ENCODE measurements at places on chromosomes 7 and 10.

DNA sequence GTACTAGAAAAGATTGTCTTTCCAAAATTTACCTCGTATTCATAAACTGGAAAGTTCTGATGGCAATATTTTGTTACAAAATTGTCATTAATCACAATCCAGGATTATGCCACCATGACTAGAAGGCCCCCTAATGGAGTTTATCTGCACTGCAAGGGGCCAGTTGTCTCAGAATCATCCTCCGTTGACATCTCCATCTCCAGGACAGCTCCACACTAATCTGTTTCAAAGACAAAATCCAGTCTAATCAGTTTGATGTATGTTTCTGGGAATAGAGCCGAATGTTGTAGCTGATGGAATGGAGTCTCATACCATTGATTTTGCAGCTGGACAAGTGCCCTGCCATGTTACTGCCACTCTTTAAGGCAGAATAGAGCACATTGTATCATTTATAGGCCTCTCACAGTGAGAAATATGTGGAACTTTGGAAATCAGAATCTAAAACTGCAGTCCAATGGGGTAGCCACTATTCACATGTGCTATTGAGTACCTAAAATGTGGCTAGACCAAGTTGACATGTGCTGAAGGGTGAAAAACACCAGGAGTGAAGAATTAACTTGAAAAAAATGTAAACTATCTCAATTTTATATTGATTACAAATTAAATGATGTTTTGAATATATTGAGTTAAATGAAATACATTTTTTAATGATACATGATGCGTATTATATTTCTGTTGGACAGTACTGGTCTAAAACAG is 38.3 kb upstream of the TOMM7 start:
- DNase-seq, result no peak

- no peak for DNase-seq
Measured at GRCh38 chr7:30990673-30991170, 27.0 kb downstream of the GHRHR start.

- no peak for DNase-seq
Measured at GRCh38 chr10:35304649-35305048, 31.7 kb upstream of the CCNY start.

DNA sequence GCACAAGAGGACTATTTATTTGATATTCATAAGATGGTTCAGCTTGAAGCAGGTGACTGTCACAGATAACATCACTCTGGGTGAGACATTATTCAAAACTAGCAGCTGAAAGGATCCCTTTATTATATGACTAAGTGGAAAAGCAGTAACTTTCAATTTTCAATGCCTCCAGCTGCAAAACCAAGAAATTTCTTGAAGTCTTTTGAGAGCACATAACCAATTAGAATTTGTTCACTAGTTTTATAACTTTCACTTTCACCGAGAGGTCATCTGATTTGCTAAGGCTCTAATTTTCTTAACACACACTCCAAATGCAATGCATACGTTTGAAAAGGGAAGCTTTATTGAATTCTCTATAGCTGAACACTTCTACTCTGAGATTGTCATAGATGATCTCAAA is 88.6 kb upstream of the KLF14 start:
- DNase-seq, result no peak

DNA sequence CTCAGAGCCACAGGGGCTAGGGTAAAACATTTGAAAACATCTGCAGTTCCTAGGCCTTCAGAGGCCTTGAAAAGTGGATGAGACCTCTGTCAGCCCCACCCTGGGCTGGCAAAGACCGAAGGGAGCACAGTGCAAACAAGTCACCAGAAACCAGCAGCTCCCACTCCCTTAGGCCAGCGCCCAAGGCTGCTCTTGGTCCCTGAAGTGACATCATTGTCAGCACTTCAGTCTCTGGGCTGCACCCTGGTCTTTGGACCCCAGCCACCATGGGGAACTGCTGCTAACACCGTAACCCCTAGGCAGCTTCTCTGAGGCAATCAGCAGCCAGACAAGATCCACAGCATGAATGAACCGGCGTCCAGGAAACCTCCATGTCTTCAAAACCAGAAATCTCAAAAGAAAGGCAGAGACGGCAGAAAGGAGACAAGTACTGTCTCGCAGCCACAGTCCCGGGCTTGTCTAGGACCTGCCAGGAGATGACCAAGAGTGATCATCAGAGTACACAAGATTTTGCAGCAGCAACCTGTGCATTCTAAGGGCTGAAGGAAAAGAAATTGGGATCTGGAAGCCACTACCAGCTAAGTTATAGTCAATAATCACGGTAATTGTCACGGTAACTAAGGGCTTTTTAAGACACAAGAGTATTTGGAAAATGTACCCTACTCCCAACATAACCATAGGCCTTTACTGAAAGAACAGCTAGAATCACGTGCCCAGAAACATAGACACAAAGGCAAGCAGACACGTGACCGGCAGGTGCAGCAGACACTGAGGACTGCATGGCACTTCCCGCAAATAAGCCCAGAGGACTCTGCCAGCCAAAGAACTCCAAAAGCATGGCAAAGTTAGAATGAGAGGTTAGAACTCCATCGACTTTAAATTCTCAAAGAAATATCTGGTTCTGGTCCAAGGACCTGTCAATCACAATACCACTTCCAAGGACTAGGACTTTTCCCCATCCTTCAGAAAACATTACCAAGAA is 23.3 kb downstream of the CPXM2 start:
- no peak for DNase-seq

GRCh38 chr7:119708891-119709290 is 564.1 kb upstream of the KCND2 start:
- DNase-seq, result no peak

GRCh38 chr10:84026821-84027257 is 112.5 kb upstream of the GHITM start:
- peak; percentile 18 for DNase-seq

- no peak for DNase-seq
Measured at GRCh38 chr7:111560773-111561653, 1.3 kb downstream of the IMMP2L start.

- DNase-seq, result no peak
Measured at GRCh38 chr10:129516846-129517679, 50.0 kb downstream of the MGMT start.

GRCh38 chr10:25102147-25102822 is 72.5 kb upstream of the GPR158 start:
- DNase-seq, result no peak

GRCh38 chr10:109882251-109883057 is 40.9 kb downstream of the XPNPEP1 start:
- DNase-seq, result no peak

GRCh38 chr10:75067272-75067671 is 44.2 kb upstream of the SAMD8 start:
- no peak for DNase-seq

- no peak for DNase-seq
Measured at GRCh38 chr7:101951757-101952156, 134.3 kb downstream of the CUX1 start.

DNA sequence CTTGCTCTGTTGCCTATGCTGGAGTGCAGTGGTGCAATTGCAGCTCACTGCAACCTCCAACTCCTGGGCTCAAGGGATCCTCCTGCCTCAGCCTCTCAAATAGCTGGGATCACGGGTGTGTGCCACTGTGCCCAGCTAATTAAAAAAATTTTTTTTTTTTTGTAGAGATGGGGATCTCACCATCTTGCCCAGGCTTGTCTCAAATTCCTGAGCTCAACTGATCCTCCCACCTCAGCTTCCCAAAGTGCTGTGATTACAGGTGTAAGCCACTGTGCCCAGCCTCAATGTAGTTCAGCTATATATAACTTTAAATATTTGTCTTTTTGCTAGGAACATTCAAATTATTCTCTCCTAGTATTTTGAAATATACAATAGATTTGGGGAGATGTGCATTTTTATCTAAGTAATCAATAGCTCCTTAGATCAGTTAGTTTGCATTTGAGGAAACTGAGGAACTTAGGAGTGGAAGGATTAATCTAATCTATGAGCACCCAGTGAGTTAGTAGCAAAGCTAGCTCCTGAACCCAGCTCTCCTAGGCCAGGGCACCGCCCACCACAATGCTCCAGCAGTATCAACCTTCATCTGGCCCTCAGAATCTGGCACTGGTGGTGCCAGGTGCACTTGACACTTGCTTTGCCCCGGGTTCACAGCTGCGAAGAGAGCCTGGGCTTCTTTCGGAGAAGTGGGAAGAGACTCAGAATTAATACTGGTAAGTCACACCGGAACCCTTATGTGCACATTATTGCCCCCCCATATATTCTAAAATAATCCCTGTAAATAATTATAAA is 5.9 kb upstream of the LRMDA start:
- DNase-seq, result no peak

GRCh38 chr7:102912742-102913141 is at the start of gene LRRC17:
LRRC17 (plus strand) TSS chr7:102913000; CDS start chr7:102933914, 20,914 bp downstream.
- peak; percentile 29 for DNase-seq

GRCh38 chr10:89164080-89164479 is 43.0 kb downstream of the CH25H start:
- no peak for DNase-seq

DNA sequence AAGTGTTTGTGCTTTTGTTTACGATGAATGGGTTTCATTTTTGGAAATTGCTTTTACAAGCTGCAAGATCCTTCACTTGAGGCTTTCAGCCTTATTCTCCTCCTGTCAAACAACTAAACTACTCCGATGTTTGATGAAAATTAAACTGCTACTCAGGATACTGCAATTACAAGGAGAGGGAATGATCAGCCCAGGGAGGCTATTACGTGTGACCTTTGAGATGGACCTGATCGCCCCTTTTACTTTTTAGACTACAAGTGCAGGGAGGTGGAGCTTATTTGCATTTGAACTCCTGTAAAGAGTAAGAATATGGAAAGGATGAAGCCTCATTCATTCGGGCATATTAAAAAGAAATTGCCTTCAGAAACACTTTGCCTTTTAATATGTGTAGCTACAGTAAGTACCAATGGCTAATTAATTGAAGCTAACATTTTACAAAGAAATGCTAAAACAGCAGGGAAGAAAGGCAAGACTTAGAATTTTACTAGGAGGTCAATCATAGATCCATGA is 219.1 kb downstream of the PHTF2 start:
- DNase-seq, result no peak

- DNase-seq, result peak; percentile 88
Measured at GRCh38 chr10:117496616-117497028, 45.9 kb upstream of the EMX2 start.

- no peak for DNase-seq
Measured at GRCh38 chr10:11246752-11247467, 229.2 kb downstream of the CELF2 start.

DNA sequence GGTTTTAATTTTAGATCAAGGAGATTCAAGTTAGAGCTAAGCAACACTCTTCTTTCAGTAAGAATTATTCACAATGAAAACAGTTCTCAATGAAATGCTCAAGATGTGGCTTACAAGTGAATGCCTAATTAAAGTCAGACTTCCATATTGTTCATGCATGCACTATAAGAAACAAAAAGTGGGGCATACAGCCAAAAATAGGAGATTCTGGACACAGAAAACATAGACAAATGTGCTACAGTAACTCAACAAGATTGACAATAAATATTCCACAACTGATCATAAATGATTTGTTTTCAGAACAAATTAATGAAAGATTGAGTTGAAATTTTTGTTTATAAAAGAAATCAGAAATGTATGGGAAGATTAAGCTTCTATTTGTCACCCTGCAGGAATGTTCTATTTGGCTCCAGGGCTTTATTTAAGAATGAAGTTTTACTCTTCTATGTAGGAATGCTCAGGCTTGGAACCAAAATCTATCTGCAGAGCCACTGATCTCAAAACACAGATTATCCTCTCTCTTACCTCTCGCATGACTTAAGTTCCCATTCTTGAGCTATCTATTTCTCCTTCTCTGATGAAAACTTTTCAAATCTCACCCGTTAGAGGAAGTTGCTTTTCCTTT is 89.0 kb upstream of the PIP4K2A start:
- peak; percentile 39 for DNase-seq

DNA sequence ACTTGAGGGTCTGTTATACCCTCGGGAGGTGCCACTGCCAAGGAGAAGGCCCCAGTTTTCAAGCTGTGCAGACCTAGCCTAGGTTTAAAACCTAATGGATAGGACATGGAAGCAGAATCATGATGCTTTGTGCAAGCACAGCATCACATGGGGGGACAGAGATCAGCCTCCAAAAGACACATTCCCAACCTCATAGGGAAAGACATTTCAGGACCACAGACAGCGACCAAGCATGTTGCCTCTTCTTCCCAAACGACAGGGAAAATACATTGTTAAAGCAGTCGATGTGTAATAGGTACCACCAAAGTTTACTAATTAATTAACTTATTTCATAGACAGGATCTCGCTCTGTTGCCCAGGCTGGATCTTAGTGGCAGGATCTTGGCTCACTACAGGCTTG is 573.9 kb downstream of the TCERG1L start:
- no peak for DNase-seq

- peak; percentile 94 for DNase-seq
Measured at GRCh38 chr10:21315645-21316220, 209.7 kb downstream of the SKIDA1 start.

GRCh38 chr10:6275022-6275997 is 72.6 kb downstream of the PFKFB3 start:
- DNase-seq, result peak; percentile 98

DNA sequence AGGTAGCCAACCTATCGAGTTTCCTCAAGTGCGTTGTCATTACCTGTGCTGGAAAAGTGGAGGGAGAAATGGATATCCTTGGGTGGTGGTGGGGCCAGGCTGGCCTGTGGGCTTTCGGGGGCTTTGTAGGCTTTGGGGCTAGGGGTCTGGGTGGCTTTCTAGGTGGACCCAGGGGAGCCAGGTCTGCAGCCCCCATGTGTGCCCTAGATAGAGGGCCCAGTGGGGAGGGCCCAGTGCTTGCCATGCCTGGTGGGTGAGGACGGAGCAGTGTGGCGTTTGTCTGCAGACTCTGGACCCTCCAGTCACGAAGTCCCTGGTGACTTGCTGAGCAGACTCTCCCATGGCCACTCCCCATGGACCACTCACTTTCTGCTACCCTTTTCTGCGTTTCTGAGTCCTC is 19.7 kb downstream of the EMX2 start:
- DNase-seq, result no peak

DNA sequence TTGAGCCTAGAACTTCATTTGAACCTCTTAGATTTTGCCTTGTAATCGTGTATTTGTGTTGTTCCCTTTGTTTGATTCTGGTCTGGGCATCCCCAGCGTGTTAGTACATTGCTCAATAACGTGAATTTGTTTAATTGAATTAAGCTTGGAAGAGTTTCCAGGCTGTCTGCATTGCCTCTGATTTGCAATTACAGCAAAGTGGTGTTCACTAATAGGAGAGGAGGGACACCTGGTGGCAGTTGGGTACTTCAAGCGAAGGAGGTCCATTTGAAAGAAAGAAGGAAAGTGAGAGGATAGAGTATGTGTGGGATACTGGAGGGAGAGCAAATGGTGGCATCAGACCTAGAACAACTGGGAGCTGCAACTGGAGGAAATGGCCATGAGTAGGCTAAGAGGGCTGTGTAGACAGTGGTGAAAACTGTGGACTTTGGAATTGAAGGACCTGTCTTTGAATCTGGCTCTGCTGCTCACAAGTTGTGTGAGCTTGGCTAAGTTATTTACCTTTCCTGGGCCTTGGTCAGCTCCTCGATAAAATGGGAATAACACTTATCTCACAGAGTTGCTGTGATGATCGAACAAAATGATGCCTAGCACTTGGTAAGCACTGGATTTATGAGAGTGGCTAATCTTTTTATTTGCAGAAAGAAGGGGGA is 15.1 kb downstream of the LSMEM1 start:
- peak; percentile 60 for DNase-seq

Measured in AG20443 (cell line).